ENCODE measurements at places on chromosomes 6 and 20. TPM values are rescaled to one million over a fixed set of nuclear protein-coding genes. Genes with fewer than 3 reads are reported as not detected.

DNA sequence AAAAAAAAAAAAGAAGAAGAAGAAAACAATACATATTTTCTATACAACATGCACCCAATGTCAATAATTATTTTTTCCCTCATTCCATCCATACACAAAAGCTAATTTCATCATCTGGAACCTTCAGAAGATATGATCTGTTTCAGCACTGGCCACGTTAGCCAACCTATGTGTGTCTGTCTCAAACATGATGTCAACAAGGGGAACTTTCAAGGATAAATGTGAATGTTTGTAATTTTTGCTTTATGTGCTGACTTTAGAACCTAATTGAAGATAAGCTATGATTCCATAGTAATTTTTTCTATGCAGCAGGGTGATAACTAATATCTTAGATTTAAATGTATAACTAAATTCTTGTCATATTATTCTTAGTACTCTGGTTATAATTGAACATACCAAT, 37.9 kb downstream of the IPCEF1 start:
- DNase-seq: no peak

DNA sequence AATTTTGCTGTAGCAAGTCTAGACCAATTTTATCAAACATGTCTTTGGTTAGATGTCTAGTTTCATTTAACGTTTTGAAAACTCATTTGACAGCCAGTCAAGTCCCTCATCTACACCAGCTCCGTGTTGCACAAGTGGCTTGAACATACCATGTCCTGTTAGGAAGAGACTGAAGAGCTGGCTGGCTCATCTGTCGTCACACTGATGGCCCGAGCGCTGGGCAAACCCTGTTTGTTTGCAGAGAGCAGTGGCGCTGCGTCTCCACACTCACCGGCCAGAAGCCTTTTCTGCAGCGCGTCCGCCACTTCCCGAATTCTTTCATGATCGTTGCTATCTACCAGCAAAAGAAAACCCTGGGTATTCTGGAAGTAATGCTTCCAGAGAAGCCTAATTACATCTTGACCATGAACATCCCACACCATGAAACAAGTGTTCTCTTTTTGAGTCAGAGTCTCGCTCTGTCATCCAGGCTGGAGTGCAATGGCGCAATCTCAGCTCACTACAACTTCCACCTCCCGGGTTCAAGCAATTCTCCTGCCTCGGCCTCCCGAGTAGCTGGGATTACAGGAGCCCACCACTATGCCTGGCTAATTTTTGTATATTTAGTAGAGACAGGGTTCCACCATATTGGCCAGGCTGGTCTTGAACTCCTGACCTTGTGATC, 10.7 kb upstream of the TCFL5 start:
- DNase-seq: no peak

Gene DLK2
- 0.67 TPM for polyA plus RNA-seq

DNA sequence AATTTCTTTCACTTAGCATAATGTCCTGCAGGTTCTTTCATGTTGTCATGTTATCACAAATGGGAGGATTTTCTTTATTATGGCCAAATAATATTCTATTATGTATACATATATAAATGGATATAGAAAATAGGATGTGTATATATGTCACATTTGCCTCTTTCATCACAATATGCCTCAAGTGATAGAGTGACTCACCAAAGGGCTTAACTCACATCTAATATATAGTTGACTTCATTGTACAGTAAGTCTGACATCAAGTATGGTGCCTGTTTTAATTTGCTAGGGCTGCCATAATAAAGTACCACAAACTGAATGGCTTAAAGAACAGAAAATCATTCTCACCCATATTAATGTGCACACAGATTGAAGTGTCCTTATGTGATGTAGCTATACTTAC, 436.1 kb upstream of the FLRT3 start:
- DNase-seq: no peak

Gene DEFB132
- polyA plus RNA-seq: 0.04 TPM

DNA sequence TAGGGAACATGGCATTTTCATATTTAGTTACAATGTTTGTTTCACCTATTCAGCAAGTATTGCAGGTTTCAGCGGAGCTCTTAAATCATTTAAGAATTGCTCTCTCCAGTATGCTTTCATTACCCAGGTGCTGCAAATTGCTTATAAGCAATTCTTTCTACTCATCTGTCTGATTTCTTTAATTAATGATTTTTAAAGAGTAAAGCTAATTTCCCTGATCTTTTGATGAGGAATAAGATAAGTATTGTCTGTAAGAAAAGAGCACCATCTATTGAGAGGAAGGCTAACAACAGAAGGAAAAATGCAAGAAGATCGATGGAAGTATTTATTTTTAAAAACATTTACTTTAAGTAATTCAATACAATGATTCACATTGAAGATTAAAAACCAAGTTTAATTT, 2.0 kb downstream of the OPRM1 start:
- DNase-seq: no peak

DNA sequence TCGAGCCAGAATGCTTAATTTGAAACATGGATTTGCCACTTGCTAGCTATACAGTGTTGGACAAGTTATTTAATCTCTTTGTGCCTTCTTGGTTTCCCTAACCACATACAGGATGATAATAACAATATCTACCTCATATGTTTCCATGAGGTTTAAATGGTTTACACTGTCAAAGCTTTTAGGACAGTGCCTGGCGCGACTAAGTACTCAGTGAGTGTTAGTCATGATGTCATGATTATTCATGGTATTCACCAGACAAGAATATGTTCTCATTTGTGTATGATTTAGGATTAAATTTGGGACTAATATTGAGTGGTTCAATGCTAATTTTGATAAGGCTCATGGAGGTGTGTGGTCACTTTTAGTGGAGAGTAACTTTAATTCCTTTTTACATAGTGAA, 167.4 kb downstream of the EYA4 start:
- DNase-seq: no peak

DNA sequence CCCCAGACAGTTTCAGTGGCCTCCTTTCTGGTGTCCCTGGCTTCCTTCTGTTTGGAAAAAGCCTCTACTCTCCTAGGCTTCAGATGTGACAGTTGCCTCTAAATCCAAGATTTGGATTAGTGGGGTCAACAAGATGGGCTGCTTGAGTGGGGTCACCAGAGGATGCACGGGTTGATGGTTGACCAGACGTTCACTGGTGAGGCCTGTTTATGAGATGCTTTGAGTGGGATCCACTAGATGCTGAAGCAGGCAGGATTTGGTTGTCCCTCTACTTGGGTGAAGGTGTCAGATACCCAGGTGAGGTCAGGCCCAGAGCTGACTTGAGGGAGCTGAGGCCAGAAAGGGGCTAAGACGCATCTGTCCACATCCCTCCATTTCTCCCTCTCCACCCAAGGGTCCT, 8.1 kb upstream of the DLGAP4 start:
- no peak for DNase-seq

DNA sequence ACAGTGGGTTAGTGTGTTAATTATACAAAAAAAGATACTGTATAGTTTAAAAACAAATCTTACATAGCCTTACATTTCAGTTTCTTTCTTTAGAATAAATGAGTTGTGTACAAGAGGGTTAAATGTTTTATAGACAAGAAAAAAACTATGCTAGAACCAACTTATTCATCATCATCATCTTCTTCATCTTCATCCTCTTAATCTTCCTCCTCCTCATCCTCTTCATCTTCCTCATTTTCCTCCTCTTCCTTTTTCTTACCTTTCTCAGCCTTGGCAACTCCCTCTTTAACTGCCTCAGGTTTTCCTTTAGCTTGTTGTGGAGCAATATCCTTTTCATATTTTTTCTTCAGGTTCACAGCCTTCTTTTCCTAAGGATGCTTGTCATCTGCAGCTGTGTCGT, 53.7 kb downstream of the RPS12 start:
- no peak for DNase-seq

Gene MAP7
- 3.3 TPM for polyA plus RNA-seq
